H7 (cell line): ENCODE measurements at places on chromosomes 6 and 20. TPM values are rescaled to one million over a fixed set of nuclear protein-coding genes. Genes with fewer than 3 reads are reported as not detected.

Gene ZNF391
- total RNA-seq, result 3.1 and 5.1 TPM in 2 replicates

Gene CCN5
- total RNA-seq, result not detected in 2 replicates

Gene LGSN
- total RNA-seq, result 0.07 and 0.17 TPM in 2 replicates

Gene GINM1
- total RNA-seq, result 20.6 and 21.8 TPM in 2 replicates

Gene CRISP2
- total RNA-seq, result not detected in 2 replicates

Gene PRSS35
- total RNA-seq, result 1.5 and 1.6 TPM in 2 replicates

Gene MSH5
- 19.5 and 28.4 TPM in 2 replicates for total RNA-seq

Gene C6orf58
- not detected in 2 replicates for total RNA-seq
